ENCODE measurements at places on chromosomes 12 and 14.

DNA sequence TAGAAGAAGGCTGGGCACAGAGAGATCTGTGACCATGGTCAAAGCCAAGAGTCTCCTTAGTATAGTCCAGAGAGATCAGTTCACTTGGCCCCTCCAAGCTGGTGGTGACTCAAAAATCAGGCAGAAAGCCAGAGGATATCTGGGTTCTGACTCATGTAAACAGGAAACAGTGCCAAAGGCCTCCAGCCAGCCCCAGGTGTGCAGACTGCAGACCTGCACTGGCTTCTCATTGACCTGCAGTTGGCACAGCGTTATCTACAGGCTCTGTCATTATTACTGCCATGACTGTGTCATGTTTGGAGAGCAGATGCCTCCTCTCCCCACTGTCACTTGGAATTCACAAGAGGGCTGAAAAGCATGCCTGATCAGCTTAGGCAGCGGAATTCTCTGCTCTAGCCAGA lies 295.7 kb upstream of the PRKD1 start:
- DNase-seq, result no peak

DNA sequence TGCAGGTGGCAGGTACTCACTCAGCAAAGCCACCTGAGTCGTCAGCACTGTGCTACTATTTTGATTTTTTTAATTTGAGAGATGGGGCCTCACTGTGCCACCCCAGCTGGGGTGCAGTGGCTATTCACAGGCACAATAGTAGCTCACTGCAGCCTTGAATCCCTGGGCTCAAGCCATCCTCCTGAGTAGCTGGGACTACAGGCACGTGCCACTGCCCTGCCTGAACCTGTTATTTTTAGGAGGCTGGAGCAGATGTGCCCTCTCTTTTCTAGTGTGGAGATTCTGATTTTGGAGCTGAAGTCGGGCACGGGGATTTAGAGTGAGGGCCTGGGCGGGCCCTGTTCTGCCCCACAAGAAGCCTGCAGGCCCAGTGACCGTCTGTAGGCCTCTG lies 17.3 kb downstream of the SLC25A47 start:
- no peak for DNase-seq

DNA sequence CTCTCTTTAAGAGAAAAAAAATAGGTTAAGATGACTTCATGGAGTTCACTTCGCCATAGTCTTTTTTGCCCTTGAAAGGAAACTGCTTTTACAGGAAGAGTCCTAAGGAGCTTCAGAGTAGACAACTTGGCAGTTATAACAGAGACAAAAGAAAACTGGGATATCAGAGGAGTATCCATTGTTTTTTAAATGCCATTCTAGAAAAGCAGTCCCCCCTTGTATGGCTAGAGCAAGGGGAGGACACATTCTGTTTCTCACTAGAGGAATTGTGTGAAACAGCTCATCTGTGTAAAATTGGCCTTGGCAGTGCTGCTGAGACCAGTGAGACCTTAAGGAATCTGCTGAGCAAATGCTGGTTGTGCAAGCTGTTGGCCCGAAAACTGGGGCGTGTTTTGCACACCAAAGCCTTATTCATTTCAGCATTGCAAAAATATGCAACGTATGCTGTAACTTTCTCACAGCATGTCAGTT lies 128.0 kb downstream of the GPR135 start:
- DNase-seq, result no peak

DNA sequence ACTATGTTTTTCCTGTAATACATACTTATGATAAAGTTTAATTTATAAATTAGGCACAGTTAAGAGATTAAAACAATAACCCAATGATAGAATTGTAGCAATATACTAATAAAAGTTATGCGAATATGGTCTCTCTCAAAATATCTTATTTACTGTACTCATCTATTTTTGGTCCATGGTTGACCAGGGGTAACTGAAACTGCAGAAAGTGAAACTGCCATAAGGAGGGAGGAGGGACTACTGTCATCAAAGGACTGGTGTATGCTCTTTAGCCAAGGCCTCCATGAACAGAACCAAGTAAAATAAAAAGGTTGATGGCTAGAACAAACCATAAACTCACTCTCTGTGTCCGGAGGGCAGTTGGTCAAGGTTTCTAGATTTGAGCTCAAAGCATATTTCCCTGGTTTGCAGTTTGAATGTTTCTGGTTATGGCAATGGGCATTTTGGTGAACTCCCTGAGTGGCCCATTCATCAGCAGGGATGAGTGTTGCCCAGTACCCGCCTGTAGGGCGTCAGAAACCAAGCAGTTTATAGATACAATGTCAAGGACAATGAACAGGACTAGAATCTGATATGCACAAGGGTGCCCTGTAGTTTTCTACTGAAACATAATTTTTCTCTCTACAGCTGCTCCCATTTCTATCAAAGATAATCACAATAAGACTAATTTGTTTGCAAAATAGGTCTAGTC lies 19.8 kb downstream of the LEMD3 start:
- no peak for DNase-seq

GRCh38 chr14:23009939-23010726 lies at the start of gene C14orf93:
C14orf93 (minus strand) TSS chr14:23010143; CDS start chr14:22999023, 11,120 bp downstream.
- DNase-seq, result no peak

DNA sequence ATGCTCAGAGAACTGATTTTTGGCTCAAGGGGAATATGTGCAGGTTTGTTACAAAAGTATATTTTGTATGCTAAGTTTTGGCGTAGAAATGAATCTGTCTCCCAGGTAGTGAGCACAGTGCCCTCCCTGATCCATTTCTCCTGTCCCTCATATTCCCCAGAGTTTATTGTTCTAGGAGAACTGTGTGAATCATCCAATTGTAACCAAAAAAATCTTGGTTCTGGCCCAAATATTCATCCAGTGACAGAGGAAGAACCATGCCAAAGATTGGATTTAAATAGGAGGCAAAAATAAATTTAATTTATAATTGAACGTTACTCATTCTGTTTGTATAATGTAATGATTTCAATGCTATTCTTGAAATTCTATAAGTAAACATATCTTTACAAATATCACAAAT lies 4.8 kb downstream of the CATSPERB start:
- no peak for DNase-seq

GRCh38 chr12:120228291-120229070 lies 27.6 kb upstream of the RPLP0 start:
- peak; percentile 47 for DNase-seq

- no peak for DNase-seq
Measured at GRCh38 chr12:98646294-98647090, 1.4 kb downstream of the APAF1 start.

DNA sequence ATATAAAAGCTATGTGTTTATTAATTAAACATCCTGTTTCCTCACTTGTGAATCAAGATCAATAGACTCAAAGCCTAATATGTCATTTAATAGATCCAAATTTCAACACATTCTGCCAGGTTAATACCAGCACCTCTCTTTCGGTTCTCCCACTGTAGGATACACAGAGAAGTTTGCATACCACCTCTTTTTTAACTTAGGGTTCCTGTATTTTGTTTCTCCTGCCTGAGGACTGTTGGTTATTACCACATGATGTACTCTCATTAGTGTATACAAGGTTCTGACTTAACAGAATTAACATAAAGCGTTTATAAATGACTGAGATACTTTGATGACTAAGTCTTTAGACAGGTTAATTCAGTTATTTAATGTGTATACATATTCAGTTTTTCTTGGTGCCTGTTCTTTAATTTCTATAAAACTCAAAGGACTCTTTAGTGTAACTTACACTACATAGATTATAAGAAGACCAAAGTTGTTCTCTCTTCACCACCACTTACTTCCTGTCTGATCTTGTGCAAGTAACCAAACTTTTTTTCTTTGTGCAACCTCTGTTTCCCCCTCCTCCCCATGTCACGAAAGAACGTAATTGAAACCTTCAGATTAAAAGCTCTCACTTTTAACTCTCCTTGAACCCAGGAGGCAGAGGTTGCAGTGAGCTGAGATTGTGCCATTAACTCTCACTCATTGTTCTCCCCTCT lies 89.8 kb upstream of the DNM1L start:
- no peak for DNase-seq

- DNase-seq, result no peak
Measured at GRCh38 chr14:27077710-27078109, 479.9 kb upstream of the NOVA1 start.

DNA sequence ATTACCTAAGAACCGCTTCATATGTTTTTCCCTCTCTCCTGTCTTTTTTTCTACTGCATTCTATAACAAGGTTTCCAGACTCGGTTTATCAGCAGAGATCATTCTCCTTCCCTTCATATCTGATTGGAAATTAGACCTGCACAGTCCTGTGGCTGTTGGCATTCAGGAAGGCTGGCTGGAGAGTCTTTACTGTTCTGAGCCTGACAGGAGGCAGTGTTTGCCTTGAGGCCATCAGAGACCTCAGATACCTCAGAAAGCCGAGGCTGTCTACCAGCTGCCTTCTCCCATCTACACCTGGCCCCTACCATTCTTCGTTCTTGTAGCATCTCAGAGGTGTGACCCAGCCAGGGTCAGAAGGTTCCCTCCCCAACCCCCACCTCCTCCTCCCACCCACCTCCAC lies 182.0 kb downstream of the CAND1 start:
- no peak for DNase-seq

- DNase-seq, result no peak
Measured at GRCh38 chr12:38783304-38783703, 122.1 kb downstream of the CPNE8 start.

GRCh38 chr12:124283326-124283725 lies 11.6 kb upstream of the RFLNA start:
- DNase-seq, result no peak

GRCh38 chr12:92543359-92543758 lies 159.4 kb upstream of the PLEKHG7 start:
- no peak for DNase-seq

DNA sequence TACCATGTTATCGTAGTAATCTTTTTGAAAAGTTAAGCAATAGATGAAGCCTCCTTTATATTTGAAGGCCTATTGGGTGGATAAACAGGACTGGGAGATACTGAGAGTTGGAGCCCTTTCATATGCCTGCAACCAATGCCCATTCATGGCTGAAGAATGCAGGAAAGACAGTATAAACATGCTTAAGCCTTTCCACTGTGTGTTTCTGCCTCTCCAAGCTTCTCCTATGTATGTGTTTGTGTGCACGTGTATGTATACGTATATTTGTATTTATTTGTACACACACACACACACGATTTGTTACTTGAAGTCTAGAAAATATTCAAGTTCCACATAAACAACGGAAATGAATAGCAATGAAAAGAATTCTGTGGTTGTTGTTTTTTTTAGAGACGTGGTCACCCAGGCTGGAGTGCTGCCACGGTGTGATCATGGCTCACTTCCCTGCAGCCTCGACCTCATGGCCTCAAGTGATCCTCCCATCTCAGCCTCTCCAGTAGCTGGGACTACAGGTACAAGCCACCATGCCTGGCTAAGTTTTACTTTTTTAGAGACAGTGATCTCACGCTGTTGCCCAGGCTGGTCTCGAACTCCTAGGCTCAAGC lies 1453.5 kb downstream of the AACS start:
- DNase-seq, result no peak

- no peak for DNase-seq
Measured at GRCh38 chr12:12606781-12607589, 4.7 kb upstream of the CREBL2 start.

DNA sequence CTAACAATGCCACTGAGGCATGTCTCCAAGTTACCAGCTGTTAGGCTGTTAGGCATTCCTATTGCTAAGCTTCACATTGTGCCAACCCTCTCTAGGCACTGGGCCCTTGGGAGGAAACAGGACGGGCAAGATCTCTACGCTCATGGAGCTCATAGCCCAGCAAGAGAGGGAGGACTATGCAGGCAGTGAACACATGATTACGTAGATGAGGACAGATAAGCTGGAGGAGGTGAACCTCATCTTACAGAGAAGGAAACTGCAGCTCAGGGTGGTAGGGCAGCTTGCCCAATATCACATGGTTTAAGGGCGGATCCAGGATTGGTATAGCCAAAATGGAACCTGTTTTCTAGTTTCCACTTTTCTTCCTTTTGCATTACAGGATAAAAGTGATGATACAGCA lies 7.8 kb downstream of the UBE3B start:
- DNase-seq, result no peak

DNA sequence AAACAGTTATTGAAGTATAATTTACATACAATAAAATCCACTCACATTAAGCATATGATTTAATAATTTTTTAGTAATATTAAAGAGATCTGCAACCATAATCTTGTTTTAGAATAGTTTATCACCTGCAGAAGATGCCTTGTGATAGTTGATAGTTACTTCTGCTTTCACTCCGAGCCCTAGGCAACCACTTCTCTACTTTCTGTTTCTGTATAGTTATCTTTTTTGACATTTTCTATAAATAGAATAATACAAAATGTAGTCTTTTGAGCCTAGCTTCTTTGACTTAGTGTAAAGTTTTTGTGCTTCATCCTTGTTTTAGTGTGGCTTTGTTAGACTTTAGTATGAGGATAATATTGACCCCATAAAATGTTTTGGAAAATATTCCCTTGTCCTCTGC lies 111.0 kb downstream of the MNAT1 start:
- no peak for DNase-seq

DNA sequence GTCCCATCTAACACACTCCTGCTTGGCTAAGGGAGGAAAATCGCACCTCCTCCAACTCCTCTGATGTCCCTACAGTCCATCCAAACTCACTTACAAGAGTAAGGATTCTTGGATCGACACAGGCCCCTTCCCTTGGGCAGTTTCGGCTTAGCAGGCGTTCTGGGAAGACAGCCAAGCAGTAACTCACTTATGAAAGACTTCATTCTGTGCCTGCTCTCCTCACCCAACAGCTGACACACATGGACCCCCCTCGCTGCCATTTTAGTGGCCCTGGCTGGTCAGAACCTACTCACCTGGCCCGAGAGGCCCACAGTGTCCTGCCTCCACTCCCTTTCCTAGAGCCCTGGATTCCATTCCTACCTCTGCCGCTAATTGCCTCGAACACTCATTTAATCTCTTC lies 52.3 kb upstream of the BCL2L14 start:
- DNase-seq, result no peak

GRCh38 chr14:24377126-24377525 lies 9.1 kb downstream of the NFATC4 start:
- no peak for DNase-seq

DNA sequence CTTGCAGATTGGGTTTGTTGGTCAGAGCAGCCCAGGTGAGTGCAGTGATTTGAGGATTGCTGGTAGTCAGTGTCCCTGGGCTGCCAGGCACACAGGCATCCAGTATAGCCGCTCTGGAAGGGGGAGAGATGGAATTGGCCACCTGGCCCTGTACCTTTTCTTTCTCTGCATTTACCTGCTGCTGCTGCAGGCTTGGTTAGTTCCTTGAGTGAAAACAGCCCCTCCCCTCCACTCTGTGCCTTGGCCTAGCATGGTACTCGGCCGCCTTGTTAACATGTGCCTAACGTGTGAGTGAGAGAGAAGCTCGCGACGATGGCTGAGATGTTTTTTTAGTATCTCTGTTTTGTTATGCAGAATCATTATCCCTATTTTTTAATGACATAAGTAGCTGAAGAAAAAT lies 49.3 kb upstream of the AMN start:
- DNase-seq, result no peak

GRCh38 chr12:42593874-42594273 lies 4.3 kb upstream of the PRICKLE1 start:
- no peak for DNase-seq

All from GOT3 (cell line).